ENCODE measurements at places on chromosomes 5 and 9.
A peak's percentile ranks its signal among the peaks of the same experiment; 100 is the strongest.

- no peak for DNase-seq
These were observed 198.3 kb downstream of the ERCC6L2 start for GRCh38 chr9:96073531-96074480.

- no peak for DNase-seq
These were observed 79.5 kb downstream of the TTC39B start for GRCh38 chr9:15227491-15227890.

- DNase-seq: no peak
These were observed 27.2 kb downstream of the C6 start for GRCh38 chr5:41186143-41186542.

DNA sequence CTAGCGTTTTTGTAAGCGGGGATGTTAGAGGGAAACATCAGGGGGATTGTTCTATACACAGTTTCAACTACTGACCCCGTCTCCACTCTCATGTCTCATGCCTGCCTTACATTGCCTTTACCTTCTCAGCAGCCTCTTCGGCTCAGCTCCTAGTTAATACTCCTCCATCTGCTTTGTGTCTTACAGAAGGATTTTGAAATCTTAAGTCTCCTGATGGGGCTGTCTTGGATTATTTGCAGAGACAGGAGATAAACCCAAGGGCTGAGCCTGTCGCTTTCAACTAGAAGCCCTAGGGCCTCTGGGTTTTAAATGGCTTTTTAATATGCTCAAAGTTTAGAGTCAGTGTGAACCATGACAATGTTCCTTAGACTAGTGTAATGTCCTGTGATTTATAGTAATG lies 161.5 kb downstream of the CARTPT start:
- DNase-seq: no peak

GRCh38 chr5:87081511-87082372 lies 185.9 kb upstream of the RASA1 start:
- DNase-seq: no peak

DNA sequence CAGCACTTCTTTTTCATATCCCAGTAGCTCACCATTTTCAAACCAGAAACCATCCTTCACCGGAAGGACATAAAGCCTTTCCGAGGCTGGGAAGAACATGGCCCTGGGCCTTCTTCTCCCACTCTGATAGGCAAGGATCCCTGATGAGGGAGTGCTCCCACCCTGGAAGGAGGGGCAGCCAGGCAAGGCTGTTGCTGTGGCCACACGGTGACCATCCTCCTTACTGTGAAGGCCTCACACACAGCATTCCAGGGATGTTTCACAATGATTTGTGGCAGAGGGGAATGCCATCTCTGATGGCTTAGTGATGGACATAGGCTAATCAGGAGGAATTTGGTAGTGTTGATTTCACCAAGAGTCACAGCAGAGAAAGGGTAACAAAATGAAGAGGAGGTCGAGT lies 130.7 kb downstream of the ADAMTS12 start:
- DNase-seq: peak; percentile 33

DNA sequence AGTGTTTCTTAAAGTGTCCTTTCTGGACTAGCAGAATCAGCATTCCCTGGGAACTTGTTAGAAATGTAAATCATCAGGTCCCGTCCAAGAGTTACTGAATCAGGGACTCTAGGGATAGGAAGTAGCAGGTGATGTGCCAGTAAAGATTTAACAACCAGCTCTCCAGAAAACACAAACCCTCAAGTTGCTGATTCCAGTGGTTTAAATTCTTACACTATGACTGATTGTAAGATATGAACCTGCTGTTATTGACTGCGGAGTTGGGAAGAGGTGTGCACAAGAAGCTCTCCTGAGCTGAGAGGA lies 39.1 kb upstream of the BASP1 start:
- no peak for DNase-seq

GRCh38 chr5:76972689-76973088 lies 19.8 kb downstream of the CRHBP start:
- DNase-seq: no peak

GRCh38 chr5:30209755-30210154 lies 983.7 kb upstream of the CDH6 start:
- no peak for DNase-seq

DNA sequence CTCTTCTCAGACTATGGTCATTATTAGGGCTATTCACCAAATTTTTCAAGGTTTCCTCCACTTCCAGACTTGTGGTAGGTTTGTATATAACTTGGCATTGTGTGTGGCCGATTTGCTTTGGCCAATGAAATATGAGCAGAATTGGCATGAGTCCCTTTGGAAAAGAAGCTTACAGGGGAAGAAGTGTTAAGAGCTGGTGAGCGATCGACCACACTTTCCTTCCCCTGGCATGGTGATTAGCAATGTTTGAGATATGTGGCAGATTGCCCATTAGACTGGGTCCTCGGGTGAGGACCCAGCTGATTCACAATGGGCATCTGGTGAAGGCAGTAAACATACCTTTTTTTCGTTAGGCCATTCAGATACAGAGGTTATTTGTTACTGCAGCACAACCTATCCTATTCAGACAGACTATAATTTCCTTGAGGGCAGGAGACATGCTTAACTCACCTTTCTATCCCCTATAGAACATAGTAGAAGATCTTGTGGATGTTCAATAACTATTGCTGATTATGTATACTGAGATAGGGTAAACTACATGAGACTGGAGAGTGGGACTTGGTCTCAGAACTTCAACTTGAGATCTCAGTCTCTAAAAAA lies 62.8 kb upstream of the KLF9 start:
- no peak for DNase-seq

- no peak for DNase-seq
These were observed 27.3 kb upstream of the FANCC start for GRCh38 chr9:95344735-95345325.

DNA sequence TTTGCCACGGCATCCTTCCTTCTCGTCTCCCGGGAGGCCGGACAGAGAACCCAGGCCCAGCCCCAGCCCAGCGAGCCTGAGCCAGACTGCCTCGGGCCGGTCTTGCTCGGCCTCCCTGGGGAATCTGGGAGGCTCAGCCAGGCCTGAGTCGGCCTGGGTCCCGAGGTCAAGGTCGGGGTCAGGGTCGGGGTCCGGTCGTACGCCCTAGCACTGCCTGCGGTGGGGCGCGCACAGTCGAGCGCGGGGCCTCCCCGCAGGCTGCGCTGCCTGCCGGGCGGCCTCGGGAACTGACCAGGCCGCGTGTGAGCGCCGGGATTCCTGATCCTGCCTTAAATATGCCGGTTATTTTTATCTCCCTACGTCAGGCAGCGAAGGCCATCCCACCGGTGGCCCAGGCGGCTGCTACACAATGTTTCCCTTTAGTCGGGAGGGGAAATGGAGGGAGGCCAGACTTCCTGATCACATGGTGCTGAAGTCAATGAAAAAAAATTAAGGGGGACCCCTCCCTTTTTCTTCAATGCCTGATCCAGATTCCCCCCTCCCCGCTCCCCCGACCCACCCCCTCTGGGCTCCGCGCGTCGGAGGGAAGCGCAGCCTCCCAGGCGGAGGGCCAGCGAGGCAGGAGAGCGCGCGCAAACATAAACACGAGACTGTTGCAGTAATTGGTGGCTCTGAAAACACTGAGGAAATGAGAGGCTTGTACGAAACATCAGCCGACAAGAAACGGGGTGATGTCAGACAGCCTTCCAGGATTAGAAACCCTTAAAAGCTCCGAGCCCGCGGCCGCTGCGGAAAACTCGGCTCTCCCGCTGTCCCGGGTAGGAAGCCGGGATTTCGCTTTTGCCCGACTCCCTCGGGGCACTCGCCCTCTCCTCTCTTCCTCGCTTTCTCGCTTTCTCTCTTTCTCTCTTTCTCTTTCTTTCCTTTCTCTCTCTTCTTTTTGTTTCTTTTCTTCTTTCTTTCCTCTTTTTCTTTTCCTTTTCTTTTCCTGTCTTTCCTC lies 148.2 kb upstream of the KLF4 start:
- peak; percentile 75 for DNase-seq

DNA sequence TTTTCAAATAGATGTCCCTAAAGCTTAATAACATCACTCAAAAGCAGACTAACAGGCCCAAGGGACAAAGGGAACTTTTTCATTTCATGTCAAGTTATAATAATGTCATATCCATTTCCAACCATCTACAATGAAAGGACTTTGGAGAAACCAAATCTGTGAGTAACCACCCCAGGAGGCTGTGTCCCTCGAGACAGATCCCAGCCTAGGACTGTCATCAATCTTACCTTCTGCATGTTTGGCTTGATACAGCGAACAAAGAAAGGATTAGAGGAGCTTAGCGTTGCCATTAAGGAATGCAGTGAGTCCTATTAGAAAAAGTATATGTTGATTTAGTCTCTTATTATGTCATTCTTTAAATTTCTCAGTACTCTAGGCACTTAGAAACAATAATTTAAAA lies 137.8 kb upstream of the RETREG1 start:
- peak; percentile 44 for DNase-seq

GRCh38 chr5:143025376-143025775 lies 255.2 kb downstream of the ARHGAP26 start:
- DNase-seq: no peak

DNA sequence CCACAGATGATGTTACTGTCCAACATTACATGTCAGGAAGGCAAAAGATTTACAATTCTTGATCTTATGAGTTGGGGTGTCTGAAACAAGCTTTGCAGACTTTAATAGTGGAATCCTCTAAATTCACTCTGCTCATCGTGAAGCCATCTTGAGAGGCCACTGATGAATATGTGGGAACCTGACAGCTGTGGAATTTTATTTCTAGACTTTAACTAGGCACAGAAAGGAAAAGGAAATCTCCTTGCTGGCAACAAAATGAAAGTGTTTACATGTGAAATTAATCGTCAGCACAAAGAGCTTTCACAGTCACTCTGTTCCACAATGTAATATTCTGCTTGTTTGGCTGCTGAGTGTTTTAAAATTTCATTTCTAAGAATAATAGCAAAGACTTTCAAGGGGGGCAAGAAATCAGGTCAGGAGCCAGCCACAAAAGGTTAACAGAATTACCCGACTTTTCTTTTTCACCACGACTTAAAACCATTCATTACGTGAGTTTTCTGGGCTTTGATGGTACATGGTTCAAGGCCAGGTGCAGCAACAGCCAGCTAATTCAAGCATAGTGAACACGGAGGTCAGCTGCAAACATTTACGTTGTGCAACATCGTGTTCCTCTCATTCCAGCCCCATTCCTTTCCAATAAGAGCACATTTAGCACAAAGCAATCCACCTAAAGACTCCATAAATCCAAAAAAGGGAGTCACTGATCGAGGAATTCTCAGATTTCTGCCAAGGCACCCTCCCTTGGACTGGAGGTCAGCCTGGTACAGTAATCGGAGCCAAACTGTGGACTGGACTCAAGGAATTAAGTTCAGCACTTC lies 14.6 kb downstream of the NREP start:
- peak; percentile 15 for DNase-seq

DNA sequence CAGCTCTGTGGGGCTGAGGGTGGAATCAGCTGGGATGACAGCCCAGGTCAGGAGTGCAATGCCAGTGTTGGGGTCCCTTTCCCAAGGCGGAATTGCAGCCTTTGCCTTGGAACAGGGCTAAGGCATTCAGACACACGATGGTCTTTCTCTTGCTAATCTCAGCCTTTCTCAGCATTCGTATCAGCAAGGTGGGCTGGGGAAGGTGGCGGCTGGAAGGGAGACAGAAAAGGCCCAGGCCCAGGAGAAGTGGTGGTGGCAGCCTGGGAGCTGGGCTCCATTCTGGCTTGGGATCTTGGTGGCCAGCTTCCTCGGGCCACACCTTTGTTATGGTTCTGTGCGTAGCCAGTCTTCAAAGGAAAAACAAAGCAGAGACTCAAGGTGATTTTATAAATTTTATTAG lies 1.1 kb upstream of the ARHGEF28 start:
- DNase-seq: no peak

DNA sequence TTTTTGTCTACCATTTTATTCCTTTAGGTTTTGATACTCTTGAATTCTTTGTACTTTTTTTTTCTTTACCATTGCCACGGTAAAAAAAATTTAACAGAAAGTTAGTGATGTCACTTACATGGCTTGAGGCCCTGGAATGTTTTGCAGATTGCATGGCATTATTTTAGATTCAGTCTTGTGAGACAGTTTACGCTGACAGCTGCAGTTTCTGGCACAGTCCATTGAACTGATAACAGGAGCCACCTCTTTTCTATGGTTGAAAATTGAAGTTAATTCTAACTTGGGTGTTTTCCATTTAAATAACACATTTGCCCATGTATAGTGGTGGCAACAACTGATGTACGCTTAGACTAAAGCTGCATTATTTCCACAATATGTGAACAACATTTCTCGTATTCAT lies 1028.5 kb downstream of the CDH18 start:
- DNase-seq: no peak

- DNase-seq: no peak
These were observed 1007.0 kb upstream of the NUDT12 start for GRCh38 chr5:104569621-104570020.

GRCh38 chr9:84314306-84314705 lies 26.3 kb downstream of the SLC28A3 start:
- no peak for DNase-seq

DNA sequence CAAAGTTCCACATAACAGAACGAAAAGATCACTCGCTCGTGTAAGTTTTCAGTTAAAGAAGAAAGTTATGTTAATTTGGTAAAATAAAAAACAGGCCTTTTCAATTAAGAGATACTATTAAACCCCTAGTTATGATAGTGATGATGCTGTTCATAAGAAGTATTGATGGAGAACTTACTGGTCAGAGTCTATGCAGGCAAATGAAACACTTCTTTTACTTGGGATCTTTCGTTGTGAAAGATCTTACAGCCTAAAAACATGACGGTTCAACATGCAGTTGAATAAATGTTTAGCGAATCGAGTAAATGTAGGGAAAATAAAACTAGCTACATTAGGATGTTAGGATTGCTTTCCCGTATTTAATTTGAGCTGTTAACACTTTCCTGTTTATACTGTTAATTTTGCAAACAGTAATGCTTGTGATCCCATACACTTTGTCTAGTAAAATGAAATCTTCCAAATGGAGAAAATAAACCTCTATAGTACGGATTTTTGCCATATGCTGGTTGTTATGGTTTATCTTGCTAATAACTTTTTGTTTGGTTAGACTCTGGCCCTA lies 2.0 kb downstream of the RHOBTB3 start:
- no peak for DNase-seq

GRCh38 chr5:36820900-36821299 lies 55.7 kb upstream of the NIPBL start:
- no peak for DNase-seq

- DNase-seq: no peak
These were observed 66.5 kb downstream of the COL27A1 start for GRCh38 chr9:114221706-114222465.

- no peak for DNase-seq
These were observed 1.4 kb downstream of the MCCC2 start for GRCh38 chr5:71588533-71588885.

DNA sequence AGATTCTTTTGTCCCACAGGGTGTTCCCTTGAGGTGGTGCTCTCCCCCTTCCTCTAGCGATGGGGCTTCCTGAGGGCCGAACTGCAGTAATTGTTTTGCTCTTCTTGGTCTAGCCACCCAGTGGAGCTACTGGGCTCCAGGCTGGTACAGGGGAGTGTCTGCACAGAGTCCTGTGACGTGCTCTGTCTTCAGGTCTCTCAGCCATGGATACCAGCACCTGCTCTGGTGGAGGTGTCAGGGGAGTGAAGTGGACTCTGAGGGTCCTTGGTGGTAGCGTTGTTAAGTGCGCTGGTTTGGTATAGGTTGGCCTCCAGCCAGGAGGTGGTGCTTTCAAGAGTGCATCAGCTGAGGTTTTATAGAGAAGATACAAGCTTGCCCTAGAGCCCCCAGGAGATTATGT lies 20.4 kb upstream of the CEP72 start:
- no peak for DNase-seq

All from nephron progenitor cell (in vitro differentiated cells).